ENCODE measurements at places on chromosomes 13 and 19.
A peak's percentile ranks its signal among the peaks of the same experiment; 100 is the strongest.

DNA sequence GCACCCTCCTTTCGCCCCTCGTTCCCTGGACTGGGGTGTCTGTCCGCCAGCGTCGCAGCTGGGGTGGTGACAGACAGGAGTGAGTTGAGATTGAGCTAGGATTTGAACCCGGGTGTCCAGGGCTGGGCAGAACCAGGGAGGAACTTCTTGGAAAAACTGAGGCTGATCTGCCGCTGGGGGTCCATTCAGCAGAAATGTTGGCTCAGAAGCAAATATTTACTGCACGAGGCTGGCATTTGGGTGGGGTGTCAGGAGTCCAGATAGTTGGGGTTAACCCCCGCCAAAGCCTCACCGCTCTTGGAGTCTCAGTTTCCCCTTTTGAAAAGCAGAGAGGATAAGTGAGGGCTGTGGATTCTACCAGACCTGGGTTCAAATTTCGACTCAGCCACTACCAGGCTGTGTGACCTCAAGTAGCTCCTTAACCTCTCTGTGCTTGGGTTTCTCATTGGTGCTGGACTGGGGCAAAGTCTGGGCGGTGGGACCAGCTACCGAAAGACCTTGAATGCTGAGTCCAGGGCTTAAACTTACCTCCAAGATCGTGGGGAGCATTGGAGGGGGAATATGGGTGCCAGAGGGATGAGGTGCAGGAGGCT is 20.9 kb downstream of the MAST3 start:
- DNase-seq: no peak

- DNase-seq: no peak
Observed at GRCh38 chr19:5250127-5250659, 90.4 kb downstream of the PTPRS start.

DNA sequence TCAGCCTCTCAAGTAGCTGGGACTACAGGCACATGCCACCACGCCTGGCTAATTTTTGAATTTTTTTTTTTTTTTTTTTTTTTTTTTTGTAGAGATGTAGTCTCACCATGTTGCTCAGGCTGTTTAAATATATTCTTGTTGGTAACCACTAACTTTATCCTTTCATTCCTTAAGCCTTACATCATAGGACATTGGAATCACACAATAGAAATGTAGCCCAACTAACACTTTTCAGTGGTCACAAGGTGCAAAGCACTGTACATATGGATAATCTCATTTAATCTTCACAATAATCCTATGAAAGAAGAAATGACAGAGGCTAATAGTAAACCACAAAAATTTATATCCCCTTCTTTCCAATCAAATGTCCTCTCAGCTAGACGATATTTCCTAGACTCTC is 417.8 kb upstream of the DACH1 start:
- peak; percentile 15 for DNase-seq

GRCh38 chr19:13118424-13119193 is 545 bp downstream of the NACC1 start:
- peak; percentile 71 for DNase-seq

DNA sequence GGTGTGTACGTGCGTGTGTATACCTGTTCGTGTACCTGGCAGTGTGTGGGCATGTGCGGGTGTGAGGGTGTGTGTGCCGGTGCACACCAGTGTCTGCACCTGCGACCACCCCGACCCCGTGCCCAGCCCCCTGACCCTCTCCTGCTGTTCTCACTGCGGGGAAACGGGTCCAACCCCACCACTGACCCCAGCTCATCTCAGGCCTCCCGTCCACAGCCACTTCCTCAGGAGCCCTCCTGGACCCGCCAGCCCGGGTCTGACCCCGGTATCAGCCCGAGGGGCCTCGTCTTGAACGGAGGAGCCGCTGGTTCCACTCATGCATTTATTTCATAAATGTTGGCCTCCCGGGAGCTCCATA is 23.8 kb upstream of the ONECUT3 start:
- DNase-seq: no peak

DNA sequence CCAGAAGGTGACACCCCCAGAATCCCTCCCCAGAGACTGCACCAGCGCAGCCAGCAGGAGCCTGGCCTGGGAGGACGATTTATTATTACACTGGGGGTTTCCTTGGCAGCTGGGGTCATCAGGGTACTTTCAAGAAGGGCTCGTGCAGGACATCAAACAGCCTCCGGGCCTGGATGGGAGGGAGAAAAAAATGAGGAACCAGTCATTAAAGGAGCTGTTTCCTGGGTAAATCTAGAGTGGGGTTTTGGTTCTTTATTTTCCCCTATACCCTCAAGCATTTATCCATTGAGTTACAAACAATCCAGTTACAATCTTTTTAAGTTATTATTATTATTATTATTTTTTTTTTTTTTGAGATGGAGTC is 3.1 kb downstream of the POLR1G start:
- no peak for DNase-seq

GRCh38 chr19:7426986-7427385 is 61.8 kb downstream of the PEX11G start:
- no peak for DNase-seq

DNA sequence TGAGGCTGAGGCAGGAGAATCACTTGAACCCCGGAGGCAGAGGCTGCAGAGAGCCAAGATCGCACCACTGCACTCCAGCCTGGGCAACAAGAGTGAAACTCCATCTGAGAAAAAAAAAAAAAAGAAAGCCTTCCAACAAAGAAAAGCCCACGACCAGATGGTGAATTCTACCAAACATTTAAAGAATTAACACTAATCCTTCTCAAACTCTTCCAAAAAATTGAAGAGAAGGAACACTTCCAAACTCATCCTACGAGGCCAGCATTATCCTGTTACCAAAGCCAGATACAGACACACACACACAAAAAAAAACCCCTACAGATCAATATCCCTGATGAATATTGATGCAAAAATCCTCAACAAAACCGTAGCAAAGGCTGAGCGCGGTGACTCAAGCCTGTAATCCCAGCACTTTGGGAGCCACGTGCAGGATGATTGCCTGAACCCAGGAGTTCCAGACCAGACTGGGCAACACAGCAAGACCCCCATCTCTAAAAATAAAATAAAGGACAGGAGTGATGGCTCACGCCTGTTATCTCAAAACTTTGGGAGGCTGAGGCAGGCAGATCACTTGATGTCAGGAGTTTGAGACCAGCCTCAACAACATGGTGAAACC is 6.2 kb upstream of the EVI5L start:
- DNase-seq: no peak

- no peak for DNase-seq
Observed at GRCh38 chr13:95117092-95117491, 184.2 kb downstream of the ABCC4 start.

DNA sequence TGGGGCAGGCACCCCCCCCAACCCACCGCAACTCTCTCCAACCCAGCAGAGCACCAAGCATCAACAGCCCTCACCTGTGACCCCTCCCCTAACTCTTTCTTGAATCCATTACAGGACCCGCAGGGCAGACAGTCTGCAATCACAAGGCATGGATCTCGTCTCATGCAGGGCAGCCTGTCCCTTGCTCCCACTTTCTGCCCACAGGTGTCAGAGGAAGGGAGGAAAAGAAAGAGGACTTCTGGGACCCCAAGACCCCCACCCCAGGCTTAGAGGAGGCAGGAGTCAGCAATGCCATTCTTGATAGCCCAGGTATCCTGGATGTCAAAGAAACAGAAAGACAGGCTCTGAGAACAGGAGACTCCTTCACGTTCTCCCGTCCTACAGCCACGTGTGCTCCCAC is 47.4 kb upstream of the TUBGCP3 start:
- DNase-seq: no peak

DNA sequence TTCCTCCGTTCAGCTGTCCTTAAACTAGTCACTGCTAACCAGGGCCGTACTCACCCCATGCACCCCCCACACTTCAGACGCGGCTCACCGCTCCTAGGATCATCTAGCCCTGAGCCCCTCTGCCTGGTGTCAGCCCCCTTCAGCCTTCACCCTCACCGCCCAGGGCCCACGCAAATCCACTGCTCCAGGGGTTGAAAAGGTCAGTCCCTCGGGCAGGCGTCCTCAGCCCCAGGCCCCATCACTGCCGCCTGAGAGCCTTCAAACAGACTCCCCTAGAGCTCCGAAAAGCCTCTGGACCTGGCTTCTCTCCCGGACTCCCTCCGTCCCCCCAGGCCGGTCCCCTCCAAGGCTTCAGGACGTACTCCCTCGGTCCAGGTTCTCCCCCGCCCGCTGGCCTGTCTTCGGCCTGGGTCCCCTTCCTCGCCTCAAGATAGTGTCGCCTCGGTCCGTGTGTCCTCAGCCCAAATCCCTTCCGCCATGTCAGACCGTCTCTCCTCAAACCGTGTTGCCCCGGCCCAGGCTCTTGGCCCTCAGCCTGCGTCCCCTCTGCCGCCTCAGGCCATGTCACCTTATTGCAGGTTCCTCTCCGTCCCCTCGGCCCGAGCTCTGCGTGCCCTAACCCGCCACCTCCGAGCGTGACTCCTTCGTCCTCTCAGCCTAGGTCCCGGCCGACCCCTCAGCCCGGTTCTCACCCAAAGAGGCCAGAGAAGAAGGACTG is 553 bp downstream of the NAPA start:
- peak; percentile 12 for DNase-seq

GRCh38 chr13:67223024-67223423 is 7.1 kb downstream of the PCDH9 start:
- peak; percentile 43 for DNase-seq

- peak; percentile 3 for DNase-seq
Observed at GRCh38 chr13:49407068-49407467, 36.8 kb downstream of the CAB39L start.

- peak; percentile 4 for DNase-seq
Observed at GRCh38 chr19:30001791-30002190, 59.8 kb downstream of the URI1 start.

DNA sequence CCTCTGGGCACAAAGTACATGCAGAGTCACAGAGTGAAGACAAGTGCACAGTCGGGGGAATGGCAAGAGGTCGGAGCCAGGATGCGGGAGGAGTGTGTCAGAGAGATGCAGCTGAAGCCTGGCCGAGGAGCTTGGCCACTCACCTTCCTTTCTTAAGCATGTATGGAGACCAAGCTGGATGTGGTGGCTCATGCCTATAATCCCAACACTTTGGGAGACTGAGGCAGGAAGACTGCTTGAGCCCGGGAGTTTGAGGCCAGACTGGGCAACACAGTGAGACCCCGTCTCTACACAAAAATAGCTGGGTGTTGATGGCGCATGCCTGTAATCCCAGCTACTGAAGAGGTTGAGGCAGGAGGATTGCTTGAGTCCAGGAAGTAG is 67.0 kb downstream of the LATS2 start:
- no peak for DNase-seq

GRCh38 chr13:30416471-30416870 is 5.8 kb upstream of the UBE2L5 start:
- DNase-seq: no peak

- no peak for DNase-seq
Observed at GRCh38 chr19:14603990-14604387, 21.1 kb downstream of the CLEC17A start.

DNA sequence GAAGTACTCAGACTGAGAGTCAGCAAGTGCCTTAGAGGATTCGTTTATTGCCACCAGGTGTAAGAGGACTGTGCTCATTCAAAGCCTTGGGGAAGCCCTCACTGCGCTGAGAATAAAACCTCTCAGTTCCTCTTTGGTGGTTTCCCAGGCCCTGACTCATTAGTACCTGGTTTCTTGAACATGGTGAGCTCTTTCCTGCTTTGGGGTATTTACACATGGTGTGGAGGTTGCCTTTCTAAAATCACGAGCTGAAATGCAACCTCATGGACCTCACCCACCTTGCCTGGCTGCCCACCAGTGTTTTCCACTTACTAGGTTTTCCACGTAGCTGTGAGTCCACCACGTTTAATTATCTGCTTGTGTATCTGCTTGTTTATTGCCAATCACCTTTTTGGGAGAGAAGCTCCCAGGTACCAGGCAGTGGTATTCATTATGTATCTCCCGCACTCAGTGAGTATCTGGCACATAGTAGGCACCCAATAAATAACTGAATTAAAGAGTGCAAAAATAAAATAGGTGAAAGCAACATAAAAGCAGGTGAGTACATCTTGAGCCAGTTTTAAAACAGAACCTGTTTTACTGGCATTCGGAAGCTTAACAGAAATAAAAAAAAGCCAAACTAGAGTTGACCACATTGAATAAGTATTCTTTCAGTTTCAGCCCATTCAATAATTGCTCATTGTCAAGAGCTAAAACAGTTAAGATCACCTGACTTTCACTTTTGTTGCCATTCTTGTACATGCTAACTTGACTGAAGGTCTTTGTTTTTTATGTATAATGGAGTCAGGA is 533.0 kb downstream of the MYO16 start:
- DNase-seq: no peak

- DNase-seq: no peak
Observed at GRCh38 chr19:1520203-1520780, 3.6 kb upstream of the PLK5 start.

GRCh38 chr13:90857921-90858320 is 489.6 kb upstream of the MIR17HG start:
- no peak for DNase-seq

GRCh38 chr13:99012539-99012938 is 34.7 kb upstream of the DOCK9 start:
- no peak for DNase-seq

Measured in EH (cell line).